ENCODE measurements at places on chromosomes 4 and X.

GRCh38 chr4:98515470-98515809 is 143.0 kb downstream of the TSPAN5 start:
- no peak for DNase-seq

GRCh38 chr4:9847968-9848748 is 66.7 kb downstream of the DRD5 start:
- DNase-seq, result no peak

DNA sequence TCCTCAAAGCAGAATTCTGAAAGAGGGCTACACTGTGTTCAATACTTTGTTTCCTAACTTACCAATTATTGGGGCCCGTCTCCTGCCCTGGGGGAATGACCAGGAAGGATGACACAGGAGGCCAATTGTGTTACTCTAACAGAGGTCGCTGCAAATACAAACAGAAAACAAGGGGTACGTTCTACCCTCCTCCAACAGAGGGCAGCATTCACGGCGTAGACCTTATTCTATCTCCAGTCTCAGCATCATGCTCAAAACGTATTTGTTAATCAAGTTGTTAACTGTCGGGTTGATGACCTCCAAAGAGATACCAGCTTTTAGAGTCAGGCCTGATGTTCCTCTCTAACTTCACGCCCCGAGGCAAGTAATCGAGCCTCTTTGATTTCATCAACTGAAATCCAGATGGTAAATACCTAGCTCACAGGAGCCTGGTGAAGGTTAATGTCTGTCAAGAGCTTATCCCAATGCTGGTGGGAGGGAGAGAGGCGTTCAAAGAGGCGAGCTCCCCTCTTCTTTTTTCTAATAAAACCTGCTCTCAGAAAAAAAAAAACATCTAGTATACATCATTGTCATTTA is 181.0 kb upstream of the KCNIP4 start:
- DNase-seq, result no peak

- DNase-seq, result no peak
These were observed 1015.7 kb downstream of the FSTL5 start for GRCh38 chr4:161148051-161148450.

DNA sequence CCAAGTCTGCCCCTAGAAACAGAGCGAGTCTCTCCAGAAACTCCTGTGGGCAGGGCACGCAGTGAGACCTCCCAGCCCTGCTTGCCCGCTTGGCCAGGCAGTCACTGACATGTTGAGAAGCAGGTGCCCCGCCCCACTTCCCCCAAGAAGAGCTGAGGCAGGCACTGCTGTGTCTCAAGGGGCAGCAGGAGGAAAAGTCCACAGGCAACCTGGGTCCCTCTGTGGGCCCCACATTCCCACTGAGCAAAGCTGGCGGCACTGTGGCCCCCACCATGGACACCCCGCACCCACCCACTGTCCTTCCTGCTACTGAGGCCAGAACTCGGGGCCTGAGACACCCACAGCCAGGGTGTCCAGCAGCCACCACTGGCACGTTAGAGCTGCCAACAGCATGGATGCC is 137.3 kb upstream of the NKX1-1 start:
- no peak for DNase-seq

GRCh38 chrX:20116577-20117240 is at the start of gene MAP7D2:
TSS of gene MAP7D2 (minus strand) at chrX:20116907. CDS start at chrX:20116879, 28 bp downstream.
- DNase-seq, result no peak
